ENCODE measurements at places on chromosomes 11 and 22.

- no peak for DNase-seq
Measured at GRCh38 chr11:68870470-68870869, 28.8 kb upstream of the CPT1A start.

DNA sequence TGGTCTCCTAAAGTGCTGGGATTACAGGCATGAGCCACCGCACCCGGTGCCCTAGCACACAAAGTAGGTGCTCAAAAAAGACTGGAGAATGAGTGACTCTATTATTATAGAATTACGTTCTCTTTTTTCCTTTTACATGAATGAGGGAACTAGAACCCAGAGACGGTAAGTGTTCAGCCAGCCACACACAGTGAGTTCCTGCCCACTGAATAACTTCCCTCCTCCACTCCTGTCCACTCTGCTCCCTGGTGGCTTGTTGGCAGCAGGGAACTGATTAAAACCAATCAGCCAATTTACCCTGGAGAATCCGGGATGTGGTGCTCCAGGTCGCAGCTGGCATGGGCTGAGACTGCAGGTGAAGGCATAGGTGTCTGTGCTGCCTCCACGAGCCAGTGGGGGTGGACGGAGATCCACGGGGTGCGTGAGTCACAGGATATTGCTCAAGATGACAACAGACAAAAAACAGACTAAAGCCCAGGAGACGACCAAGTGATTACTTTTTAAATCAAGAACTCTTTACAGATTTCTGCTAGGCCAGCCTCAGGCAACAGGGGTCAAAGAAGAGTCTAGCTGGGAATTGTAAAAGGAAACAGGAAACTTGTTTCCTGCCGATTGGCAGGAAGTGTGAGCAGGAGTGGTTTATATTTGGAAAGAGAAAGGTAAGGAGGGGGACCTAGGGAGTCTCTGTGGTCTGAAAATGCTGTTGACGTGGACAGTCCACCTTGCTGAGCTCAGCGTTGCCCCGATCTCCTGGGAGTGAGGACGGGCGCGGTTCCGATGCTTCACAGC, 95.2 kb upstream of the TP53I11 start:
- DNase-seq = no peak

GRCh38 chr11:34988294-34989255, 72.2 kb downstream of the PDHX start:
- no peak for DNase-seq

- DNase-seq = peak; percentile 60
Measured at GRCh38 chr11:19890308-19890707, 177.7 kb downstream of the NAV2 start.

DNA sequence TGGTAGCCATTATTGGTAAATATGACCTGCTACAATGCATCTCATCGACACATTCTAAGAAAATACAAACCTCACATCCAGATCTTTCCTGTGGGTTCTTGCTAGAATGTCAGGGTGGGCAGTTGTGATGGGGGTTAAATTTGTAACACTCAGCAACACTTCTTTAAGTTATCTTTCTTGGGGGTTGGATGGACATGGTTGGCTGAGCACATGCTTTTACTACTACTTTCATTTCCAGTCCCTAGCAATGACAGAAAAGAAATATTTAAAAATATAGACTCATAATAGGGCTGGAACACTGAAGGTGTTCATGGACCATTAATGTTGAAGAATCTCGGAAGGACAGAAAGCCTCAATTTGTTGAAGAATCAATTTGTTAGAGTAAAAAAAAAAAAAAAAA, 57.6 kb downstream of the APOL3 start:
- no peak for DNase-seq

DNA sequence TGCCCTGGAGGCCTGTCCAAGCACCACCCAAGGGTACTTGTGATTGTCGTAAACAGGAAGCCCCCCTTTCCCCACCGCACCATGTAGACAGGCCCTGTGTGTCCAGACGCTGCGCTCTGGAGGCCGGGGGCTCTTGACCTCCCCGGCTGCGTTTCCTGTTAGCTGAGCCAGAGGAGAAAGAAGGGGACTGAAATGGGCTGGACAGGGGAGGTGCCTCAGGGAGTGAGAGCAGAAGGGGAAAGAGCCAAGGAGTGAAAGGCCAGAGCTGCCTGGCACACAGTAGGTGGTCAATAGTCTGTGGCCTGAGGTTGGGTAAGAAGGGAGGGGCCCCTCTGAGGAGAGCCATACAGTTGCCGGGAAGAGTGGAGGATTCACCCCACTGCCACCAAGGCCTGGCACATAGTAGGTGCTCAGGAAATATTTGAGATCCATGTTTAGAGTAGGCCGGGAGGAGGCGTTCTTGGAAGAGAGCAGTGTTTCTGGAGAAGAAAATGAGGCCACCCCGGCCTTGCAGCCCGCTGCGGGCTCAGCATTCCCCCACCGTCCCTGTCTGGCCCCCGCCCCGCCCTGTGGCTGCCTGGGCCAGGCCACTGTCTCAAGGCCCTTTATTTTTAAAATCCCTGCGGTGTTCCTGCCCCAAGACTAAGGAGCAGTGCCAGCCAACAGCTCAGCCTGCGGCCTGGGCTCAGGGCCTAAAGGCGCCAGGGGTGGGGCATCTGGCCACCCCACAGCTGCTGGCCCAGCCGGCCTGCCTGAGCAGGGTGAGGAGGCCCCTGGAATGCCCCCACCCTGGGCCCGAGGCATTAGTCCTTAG, 13.6 kb upstream of the CDC42EP1 start:
- no peak for DNase-seq

DNA sequence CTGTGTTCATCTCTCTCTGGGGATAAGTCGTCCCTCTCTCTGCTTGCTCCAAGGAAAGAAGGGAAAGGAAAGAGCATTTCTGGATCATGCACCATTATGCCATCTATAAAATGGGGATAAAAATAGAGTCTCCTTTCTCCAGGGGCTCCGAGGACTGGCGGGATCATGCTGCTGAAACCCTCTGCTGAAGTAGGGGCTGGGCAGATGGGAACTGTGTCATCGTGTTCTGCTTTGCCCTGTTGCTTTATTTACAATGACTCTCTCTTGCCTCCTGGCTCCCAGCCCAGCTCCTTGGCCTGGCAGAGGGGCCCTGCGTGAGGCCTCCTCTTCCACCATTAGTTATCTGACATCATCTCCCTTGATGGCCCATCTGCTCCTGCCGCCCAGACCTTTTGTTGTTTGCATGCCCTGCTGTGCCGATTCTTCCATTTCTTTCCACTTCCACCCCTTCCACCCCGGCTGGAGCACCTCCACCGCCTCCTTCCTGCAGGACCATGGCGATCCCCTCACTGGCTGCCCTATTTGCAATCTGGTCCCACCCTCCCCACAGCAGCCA, 200.9 kb downstream of the MYO18B start:
- no peak for DNase-seq

- DNase-seq = no peak
Measured at GRCh38 chr11:100981196-100981824, 148.3 kb downstream of the PGR start.

DNA sequence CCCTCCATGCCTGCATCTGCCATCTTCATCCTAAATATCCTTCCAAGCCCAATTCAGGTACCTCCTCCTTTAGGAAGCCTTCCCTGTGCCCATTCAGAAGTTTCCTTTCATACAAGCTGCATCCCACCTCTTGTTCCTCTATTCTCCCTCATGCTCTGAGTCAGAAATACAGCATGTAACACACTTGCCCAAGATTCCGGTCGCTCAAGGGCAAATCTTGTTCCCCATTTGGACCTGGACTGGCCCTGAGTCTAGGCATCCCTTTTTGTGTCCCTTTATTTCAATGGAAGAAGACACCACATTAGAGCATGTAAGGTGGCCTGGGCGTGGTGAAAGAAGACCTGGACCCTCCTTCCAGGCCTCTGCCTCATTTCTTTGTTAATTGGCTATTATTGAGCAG, 38.5 kb downstream of the RTL6 start:
- DNase-seq = no peak

DNA sequence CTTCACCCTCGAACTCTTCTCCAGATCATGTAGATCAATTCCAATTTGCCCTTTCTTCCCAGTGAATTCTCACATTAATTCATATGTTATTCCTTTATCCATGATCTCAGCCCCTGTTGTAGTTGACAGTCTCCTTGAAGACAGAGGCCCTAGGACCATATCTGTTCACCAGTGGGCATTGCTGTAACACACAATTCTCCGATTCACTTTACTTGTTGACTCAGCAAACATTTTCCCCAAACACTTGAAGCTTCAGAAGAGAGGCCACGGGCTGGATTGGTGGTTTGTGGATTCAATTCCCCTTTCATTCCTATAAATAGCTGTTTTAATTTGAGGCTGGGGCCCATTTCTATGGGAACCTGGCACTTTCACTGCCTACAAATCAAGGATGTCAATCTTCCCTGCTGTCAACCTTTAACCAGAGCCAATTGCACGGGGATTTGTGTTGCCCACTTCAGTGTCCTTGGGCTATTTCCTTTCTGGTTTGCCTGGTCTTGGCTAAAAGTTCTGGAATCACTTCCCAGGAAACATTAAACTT, 393.0 kb upstream of the KIRREL3 start:
- no peak for DNase-seq

DNA sequence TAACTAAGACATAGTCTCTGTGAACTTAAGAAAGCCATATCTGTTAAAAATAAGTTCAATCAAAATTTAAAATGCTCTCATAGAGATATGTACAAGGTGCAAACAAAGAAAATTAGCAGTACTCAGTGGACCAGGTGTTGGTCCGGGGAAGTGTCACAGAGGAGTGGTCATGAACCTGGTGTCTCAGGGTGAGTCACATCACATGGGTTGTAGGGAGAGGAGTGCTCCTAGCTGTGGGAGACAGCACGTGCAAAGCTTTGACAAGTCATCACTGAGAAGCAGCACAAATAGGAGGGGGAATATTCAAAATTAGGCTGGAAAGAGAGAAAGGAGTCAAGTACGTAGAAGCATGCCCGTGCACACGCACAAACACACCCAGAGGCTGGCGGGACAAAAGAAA, 438.1 kb downstream of the NTM start:
- no peak for DNase-seq

DNA sequence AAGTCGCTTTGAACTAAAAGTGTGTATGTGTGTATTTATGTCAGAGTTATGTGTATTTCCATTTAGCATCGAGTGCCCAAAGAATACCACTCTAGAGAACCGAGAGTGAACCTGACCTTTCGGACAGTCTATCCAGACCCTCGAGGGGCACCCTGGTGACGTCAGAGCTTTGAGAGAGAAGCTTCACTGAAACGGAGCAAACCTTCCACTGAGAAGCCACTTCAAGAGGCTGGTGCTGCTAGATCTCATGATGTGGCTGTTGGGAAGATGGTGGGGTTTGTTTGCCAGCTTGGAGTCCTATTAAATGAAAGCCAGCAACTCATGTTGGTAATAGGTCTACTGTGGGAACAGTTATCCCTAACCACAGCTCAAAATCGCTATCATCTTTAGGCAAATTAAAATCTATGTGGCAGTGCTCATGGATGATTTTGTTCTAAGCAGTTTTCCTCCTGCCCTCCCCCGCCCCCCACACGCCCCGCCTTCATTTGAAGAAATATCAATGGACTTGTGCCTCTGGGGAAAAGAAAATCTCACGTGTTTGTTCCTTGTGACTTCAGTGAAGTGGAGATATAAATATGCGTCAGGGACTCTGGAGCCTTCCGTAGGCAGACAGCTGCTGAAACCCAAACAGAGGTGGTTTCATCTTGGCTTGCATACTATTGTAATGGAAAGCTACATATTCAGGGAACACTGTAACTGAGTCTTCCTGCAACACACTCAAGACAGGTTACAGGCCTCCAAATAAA, 22.4 kb upstream of the C11orf96 start:
- peak; percentile 51 for DNase-seq

DNA sequence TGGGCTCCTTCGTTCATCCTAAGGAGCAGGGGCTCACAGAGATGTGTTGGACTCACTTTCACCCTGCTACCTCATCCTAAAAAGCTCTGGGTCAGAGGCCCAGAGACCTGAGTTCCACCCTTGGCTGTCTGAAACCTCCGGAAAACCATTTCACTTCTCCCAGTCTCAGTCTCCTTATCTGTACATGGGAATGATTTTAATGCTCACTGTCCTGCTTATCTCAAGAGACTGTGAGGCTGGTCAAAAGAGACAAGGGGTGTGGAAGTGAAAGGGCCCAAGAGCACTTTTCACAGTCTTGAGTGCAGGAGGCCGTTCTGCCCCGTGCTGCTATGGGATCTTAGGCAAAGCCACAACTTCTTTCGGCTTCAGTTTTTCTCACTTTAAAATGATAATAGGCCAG, 13.2 kb upstream of the NPAS4 start:
- DNase-seq = no peak

DNA sequence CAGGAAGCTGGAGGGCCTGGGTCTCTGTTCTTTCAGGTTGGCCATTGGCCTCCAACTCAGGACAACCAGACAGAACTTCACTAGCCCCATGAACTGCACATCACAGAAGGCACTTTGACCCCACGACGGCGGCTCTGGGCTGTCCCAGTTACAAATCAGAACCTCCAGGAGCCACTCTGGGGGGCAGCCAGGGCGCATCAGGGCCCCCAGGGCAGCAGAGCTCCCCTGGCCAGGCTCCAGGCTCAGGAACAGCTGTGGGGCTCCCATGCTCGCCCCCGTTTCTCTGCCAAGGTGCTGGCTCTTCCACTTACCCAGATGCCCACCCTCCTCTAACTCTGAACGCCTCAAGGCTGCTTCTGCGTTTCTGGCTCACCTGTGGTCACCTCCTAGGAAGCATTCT, 25.5 kb downstream of the TOLLIP start:
- DNase-seq = no peak

DNA sequence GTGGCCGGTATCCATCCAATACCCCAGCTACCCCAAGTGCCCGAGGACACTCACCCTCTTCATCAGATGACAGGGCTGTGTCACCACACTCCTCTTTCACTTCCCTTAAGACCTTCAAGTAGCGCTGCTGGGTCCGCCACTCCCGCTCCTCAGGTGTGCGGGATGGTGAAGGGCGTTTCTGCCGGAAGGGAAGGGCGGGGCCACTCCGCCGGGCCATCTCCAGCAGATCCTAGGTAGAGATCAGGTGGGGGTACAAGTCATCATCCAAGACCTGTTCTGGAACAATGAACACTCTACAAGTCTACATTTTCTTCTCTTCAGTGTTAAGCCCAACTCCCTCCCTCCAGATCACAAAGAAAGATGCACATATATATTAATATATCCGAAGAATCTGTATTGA, 10.0 kb downstream of the NFRKB start:
- no peak for DNase-seq

GRCh38 chr11:11786234-11786633, 55.5 kb upstream of the USP47 start:
- no peak for DNase-seq

DNA sequence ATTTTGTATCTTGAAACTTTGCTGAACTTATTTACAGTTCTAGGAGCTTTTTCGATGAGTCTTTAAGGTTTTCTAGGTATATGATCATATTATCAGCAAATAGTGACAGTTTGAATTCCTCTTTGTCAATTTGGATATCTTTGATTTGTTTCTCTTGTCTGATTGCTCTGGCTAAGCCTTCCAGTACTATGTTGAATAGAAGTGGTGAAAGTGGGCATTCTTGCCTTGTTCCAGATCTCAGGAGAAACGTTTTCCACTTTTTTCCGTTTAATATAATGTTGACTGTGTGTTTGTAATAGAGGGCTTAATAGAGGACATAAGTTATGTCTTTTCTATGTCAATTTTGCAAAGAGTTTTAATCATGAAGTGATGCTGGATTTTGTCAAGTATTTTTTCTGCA, 124.3 kb downstream of the ZNF280B start:
- no peak for DNase-seq

Measured in AG04450 (cell line).